MV-4-11 (cell line): ENCODE measurements at places on chromosomes 1 and 21.

GRCh38 chr1:53986458-53986857, 31.5 kb downstream of the LDLRAD1 start:
- no peak for DNase-seq

DNA sequence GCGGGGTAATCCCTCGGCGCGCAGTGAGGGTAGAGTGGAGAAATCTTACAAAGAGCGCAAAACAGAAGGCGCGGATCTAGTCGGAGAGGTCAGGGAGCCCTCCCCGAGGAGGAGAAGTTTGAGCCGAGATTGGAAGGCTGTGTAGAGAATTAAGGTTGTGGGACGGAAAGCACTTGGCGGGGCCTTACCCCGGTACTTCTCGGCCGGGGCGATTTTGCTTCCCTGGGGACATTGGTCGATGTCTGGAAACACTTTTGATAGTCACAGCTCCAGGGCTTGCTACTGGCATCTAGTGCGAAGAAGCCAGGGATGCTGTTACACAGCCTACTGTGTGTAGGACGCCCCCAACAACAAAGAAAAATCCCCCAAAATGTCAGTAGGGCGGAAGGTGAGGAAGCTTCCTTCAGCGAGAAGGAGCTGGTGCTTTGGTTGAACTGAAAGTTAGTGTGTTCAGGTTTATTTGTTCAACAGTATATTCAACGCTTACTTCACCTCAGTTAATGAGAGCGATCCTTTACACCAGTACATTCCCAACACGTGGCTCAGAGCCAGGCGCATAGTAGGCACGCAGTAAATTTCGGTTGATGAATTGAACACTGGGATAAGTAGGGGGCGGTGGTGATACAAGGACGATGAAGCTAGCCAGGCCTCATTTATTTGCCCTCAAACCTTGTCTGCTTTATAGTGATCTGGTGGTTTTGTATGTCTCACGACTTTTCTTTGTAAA, 807 bp downstream of the CEP85 start:
- peak; percentile 36 for DNase-seq

DNA sequence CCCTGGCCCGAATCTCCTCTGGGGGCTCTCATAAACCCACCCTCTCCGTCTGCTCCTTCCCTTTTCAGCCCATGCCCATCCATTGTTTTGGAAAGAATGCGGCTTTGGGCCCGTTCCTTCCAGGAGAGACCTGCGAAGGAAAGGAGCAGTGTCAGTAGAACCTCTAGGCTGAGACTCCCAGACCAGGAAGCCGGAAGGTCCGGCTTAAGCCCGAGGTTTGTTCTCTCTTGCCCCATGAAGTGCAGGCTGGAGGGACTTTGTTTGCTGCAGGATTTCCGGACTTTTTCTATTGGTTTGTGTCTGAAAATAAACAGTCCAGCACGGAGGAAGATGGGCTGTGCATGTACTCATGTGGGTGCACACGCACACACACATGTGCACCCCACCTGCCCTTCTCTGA, 49.8 kb downstream of the ELK4 start:
- no peak for DNase-seq

GRCh38 chr21:36070999-36071398, 1.2 kb downstream of the CBR1 start:
- DNase-seq, result no peak

DNA sequence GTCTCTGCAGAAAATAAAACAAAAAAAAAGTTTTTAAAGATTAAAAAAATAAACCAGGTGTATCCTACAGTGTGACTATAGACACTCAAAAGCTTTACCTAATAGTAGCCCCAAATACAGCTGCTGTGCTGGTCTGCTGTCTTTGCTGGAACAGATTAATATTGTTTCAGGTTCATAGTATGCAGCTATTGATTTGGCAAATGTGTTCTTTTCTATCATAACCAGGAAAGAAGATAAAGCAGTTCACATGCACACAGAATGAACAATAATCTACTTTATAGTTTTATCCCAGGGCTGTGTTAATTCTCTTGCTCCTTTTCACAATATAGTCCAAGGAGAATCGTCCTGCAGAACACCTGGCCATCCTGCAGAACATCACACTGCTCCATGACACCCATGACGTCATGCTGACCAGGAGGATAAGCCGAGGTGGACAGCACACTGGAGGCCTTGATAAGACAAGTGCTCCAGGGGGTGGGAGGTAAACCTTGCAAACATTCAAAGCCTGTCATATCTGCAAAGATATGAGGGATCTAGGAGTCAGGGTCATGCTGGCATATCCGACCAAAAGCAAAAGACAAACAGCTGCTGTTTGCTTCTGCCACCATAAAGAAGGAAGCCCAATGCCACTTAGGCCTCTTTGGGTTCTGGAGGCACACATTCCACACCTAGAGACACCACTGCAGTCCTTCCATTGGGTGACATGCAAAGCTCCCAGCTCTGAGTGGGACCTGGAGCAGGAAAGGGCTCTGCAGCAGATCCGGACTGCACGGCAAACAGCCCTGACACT, 86.1 kb upstream of the SLC2A1 start:
- DNase-seq, result no peak

DNA sequence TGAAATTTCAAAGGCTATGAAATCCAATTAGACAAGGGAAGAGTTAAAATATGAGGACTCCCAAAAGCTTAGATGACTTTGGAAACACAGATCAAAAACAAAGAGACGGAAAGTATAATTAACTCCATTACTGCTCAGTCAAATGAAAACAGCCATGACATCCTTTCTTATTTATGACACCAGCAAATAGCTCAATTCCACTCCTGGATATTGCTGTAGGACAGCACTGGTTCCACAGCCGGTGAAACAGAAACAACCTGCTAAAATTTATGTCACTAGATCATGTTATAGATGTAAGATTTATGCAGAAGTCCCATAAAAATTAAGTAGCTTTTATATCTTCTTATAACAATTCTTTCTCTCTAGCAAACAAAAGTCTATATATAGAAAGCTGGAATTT, 65.6 kb upstream of the RRP15 start:
- DNase-seq, result no peak

DNA sequence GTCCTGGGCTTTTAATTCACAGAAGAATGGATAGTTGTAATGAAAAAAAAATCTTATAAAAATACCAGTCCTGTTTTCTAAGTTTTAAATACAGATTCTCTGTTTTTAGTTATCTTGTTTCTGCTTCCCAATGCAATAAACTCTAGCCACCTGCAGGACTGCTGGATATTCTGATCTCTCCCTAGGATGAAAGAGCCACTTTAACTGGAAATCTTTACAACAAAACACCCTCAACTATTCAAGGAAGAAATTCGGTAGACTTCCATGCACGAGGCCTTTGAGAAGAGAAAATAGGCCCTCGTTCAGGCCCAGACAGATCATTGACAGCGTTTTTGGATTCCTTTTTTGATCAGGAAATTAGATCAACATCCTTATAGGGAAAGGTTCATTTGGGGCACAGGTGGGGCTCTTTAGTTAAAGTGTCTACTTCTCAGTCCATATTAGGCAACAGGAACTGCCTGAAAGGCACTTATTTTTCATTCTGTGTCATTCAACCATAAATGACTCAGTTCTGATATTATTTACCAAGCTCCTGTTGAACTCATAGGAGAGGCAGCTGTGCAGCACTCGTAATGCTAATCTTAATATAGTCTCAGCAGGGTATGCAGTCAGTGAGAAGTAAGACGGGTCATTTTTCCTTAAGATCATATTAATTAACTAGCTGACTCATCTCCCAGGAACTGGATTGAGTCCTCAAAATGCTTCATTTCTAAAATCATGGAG, 71.1 kb upstream of the ERRFI1 start:
- peak; percentile 67 for DNase-seq

GRCh38 chr1:87584586-87584985, 255.9 kb downstream of the LMO4 start:
- DNase-seq, result no peak

DNA sequence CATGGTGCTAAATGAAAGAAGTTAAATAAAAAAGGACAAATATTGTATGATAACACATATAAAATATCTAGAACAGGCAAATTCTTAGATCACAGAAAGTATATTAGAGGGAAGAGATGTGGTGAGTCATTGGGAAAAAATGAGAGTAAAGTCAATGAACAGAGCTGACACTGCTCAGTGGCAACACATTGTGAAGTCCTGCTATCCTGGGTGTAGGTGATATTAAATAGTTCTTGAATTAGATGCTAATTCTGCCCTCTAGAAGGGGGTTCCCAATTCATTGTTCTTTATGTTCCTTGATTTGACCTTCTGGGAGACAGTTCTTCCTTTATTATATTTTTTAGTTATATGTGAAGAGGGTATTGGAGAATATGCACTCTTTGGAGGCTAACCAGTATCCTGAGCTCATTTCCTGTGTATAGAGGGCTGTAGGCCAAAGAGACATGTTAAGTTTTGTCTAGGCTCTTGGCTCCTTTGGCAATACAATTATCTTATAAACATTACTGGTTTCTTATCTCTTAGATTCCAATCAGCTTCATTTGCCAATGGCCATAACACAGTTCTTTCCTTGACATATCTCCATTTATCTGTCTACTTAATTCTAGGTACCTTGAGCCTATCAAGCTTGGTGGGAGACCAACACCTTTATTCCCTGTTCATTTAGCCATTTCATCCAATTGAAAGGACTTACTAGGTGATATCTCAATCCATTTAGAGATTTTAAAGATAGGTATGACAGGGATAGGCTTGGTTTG, 6.6 kb upstream of the SLC35A3 start:
- no peak for DNase-seq

DNA sequence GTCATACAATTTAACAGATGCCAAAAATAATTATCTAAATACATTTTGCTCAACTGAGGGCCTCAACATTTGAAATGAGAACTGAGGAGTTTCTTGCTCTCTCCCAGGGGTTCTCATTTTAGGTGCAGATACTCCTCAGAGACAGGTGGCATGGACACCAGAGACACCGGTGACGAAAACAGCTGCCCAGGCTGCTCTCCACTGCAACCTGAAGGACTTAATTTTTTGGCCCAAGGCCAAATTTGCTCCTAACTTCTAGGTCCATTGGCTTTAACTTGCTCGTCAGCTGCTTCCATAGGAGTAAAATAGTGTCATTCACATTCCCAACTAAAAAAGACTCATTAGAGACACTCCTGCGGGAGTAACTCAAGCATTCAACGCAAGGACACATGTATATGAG, 87.0 kb downstream of the NRIP1 start:
- no peak for DNase-seq

- no peak for DNase-seq
Measured at GRCh38 chr1:28439320-28439719, 66.5 kb upstream of the RCC1 start.

DNA sequence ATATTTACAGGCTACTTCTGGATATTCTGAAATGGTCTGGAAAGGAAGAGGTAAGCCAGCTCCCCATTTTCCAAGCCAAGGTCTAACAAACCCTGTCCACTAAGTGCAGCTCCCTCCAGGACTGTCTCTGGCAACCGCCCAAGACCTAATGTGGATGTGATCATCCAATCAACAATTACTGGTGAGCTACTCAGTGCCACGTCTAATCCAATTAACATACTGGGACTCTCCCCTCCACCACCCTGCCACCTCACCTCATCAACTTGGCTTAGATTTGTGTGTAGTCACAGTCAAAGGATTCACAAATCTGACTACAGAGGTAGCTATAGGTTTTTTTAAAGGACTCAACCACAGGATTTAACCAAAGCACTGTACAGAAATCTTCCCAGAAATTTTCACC, 25.4 kb upstream of the S100A7 start:
- DNase-seq, result no peak
